NCI-H1930 (cell line): ENCODE measurements at places on chromosomes 11 and 22.

DNA sequence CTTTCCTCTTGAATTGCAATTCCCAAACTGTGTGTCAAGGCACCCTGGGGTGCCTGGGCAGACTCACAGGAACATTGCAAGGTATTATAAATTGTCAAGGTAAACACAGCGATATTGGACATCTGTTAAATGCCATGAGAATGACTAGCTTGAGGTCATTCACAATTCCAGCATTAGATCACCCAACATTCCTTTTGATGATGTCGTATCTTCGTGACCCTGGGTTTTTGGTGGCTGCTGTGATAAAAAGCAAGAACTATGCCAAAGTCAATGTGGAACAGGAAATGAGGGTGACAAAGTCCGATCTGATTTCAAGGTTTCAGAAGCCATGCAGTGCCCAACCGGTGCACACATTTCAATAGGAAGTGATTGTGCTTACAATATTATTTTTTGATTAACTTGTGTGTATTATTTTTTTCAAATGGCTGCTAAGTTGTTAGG lies 458.4 kb downstream of the MIAT start:
- no peak for DNase-seq

- no peak for DNase-seq
These were observed 536 bp downstream of the YWHAH start for GRCh38 chr22:31944700-31945442.

DNA sequence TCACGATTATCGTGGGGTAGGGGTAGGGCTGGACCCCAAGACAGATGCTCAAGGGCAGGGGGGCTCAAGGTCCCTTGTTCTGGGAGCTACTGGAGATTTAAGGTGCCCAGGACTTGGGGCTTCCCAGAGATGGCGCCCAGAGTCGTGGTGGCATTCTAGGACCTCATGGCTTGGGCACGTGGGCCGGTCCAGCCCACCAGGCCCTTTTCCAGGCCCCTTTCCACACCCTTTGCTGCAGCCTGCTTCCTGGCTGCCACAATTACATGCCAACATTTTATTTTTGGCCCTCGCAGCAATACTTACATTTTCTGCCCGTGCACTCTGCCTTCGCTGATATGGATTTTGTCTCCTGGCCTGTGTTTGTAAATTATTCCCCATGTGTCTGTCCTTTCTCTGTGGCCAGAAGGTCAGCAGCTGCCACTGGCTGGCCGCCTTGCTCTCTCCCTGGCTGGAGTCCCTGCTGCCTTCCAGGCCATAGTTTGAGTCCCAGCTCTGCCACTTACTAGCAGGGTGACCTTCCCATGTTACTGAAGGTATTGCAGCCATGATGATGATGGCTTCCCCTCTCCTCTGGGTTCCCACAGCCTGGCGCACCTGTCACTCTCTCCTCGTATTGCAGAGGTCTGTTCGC lies 11.2 kb downstream of the MB start:
- DNase-seq = no peak

DNA sequence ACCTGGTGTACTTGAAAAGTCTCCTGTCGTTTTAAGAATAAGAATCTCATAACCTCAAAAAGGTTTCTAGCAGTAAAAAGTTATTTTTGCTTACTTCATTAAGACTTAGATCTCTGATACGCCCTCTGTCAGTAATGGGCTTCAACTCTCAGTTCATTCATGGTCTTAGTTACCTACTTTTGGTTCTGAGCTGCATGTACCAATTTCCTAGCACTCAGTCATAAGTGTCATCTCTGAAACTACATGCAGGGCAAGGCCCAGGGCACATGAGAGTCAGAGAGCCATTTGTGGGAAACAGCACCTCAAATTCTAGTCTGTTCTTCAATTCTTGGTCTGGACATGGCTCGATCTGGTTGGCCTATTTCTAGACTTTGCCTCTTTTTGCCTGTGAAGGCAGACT lies 838.4 kb downstream of the FAM181B start:
- no peak for DNase-seq

GRCh38 chr22:40631925-40632324 lies 4.6 kb downstream of the MRTFA start:
- no peak for DNase-seq

DNA sequence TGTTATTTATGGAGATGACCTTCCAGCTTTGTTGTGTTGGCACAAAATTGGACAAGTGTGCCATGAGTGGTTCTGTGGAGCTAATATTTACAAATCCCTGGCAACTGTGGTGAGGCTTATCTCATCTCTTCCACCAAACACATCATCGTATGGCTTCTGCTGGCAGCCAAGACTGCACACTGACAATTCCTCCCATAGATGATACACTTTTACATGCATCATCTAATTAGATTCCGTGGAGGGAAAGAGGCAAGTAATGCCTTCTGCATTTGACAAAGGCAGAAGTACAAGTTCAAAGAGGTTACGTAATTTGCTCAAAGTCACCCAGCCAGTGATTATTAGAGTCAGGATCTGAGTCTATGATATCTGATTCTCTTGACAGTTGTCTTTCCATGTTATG lies 62.7 kb upstream of the KIRREL3 start:
- DNase-seq = no peak

DNA sequence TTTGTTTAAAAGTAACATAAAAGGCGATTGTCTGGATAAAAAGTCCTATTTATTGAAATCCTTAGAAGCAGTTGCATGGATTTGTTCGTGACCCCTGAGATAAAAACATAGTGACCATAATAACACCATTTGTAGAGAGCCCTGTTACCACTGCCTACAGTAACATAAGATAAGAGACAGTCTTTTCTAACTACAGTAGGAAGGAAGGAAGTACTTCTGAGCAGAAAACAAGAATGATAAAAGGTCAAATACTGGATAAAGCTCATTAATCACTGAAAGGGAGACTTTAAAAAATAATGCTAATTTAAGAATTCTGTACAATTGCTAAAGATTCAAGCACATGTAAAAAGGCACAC lies 47.1 kb upstream of the SOX6 start:
- no peak for DNase-seq

DNA sequence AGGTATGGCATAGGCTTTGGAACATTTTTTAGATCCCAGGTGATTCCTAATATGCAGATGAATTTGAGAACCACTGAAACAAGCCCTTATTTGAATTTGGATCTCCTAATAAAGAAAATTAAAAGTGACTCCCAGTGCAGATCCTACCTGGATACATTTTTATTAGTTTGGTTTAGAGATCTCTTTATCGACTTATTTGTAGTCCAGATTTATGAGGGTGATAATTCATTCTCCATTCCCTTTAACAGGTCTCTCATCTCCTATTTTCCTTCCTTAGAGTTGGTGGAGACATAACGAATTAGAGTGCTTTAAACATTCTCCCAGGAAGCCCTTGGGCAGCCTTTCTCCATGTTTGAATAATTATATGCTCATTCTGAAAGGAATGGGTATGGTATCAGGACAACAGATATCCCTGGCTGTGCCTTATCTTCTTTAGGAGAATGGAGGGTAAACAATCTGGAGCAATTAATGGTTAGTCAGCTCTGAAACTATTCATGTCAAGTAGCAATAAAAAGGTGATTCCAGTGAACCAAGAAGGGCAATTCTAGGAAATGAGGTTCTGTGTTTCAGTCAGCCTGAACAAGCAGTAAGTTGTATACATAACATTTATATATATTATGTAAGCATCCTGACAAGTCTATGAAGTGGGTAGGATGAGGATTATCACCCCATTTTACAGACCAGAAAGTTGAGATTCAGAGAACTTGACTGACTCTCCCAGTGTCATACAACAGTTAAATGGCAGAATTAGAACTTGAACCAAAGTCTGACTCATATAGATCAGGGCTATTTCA lies 53.9 kb upstream of the RCE1 start:
- no peak for DNase-seq

DNA sequence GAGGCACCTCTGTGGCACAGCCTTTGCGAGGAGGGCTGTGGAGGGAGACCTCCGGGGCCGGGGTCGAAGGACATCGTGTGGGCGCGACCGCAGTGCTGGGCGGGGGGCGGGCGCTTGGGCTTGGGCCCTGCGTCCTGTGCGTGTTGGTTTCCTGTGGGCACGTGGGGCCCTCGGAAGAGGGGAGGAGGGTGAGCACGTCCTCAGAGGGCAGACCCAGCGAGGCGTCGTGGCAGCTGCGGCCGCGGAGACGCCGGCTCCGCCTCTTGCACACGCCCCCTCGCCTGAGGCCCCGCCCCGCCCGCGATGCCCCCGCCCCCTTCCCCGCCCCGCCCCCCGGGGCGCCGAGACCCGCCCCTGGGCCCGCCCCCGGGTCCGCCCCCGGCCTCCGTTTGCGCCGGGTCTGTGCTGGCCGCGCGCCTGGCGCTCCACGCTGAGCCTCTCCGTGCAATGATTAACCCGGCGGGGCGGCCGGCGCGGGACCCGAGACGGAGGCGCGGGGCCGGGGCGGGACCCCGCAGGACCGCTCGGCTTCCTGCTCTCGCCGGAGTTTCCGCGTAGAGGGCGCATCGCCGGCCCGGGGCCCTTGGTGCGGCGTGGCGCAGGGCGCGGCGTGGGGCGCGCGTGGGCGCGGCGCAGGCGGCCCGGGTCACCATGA lies at the start of gene PRR5:
PRR5 (plus strand) TSS at position 381 of the 655 bp plus-strand sequence; CDS start at position 652, 271 bp downstream.
- peak; percentile 61 for DNase-seq

DNA sequence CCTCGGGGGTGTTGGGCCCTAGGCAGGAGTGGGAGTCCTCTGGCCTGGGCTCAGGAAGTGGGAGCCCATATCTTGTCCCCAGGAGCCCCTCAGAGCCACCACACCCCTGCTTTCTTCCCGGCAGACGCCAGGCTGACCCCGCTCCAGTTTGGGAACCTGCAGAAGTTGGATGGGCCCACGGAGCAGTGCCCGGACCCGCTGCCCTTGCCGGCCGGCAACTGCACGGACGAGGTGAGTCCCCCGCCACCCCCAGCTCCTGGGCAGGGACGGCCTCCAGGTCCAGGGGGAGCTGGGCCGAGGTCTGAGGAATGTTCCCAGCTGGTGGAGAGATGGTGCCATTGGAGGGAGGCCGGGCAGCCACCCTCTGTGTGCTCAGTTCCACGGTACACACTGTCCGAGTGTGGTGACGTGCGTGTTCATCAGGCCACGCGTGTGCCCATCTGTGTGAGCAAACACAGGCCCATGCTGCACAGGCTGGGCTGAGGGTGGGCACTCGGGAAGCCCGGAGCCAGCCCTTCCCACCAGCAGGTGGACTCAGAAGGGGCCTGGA lies 4.8 kb downstream of the MUC5B start:
- DNase-seq = no peak

DNA sequence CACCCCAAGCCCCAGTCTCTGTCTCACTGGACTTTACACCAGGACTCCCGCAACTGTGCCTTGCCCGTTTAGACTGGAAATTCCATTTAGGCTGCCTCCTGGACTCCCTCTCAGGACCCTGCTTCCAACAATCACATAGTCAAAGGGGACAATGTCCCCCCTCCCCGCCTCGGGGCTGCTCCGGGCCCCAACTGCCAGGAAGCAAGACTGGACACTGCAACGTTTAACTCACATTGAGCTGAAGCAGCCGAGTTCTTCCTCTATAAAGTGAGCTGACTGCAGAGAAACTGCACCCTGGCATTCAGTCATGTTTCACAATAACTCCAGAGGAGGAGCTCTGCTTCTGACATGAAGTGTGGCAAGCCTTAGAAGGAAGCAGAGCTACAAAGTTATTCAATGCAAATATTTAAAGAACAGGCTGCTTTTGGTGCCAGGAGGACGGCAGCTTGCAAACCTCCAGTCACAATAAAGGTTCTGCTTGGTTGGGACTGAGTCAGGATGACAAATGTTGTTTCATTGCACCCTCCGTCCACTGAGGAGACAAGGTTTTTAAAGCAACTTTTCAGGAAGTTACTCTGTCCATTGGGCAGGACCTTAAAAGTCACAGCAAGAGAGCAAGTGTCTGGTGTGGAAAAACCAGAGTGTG lies 19.9 kb downstream of the PACSIN2 start:
- DNase-seq = no peak

DNA sequence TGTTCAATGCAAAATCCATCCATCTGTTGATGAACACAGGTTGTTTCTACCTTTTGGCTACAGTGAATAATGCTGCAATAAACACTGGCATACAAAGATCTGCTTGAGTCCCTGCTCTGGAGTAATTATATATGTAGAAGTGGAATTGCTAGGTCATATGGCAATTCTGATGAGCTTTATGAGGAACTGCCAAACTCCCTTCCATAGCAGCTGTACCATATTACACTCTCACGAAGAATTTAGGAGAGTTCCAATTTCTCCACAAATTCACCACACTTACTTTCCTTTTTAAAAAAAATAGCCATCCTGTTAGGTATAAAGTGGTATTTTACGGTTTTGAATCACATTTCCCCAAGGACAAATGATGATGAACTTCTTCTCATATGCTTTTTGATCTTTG lies 62.2 kb downstream of the RSF1 start:
- DNase-seq = no peak

- no peak for DNase-seq
These were observed 86.0 kb downstream of the SCN3B start for GRCh38 chr11:123568367-123568870.

- DNase-seq = no peak
These were observed 11.8 kb upstream of the FNBP4 start for GRCh38 chr11:47778878-47779483.

GRCh38 chr11:102767800-102768199 lies 12.6 kb downstream of the MMP10 start:
- DNase-seq = no peak

DNA sequence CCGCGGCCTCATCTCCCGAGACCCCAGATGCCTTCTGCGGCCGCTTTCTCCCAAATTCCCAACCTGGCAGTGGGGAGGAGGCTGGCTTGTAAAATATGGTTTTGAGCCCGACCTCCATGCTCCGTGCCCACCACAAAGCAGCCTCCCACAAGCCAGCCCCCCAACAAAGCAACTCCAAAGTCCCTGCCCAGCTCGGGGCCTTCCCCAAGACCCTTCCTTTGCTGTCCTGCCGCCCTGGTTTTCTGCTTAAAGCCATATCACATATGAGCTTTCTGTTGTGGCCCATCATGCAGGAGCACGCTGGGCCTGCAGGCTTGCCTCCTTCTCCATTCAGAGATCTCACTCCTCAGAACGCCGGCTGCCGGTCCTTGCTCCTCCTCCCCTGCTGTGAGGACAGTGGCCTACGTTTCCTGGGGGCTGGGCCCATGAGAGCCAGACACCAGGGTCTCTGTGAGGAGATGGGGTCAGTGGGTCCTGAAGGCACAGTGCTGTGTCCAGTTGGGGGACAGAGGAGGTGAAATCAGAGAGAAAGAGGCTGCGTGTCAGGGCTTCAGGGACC lies 680.0 kb downstream of the BRD1 start:
- DNase-seq = no peak

DNA sequence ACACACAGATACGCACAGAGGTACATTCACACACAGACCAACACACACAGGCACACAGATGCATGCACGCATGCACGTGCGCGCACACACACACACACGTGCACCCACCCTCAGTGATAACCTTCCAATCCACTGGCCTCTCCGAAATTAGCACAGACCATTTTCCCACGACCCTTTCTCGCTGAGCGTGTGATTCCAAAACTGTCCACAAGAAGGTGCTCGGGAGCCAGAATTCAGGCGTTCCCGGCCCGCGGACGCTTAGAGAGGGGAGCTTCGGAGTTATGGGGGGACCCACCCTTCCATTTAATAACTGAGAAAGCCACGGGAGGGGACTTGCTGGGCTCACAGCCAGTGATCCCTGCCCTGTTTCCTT lies 33.8 kb upstream of the SLC35C1 start:
- peak; percentile 52 for DNase-seq

GRCh38 chr11:71391796-71392195 lies 56.4 kb downstream of the DHCR7 start:
- DNase-seq = no peak

- DNase-seq = no peak
These were observed 5.9 kb upstream of the OR52L1 start for GRCh38 chr11:5992604-5993251.

- DNase-seq = no peak
These were observed 51.6 kb downstream of the RPUSD4 start for GRCh38 chr11:126159719-126160344.
